Caudate nucleus (tissue), 63 donors: ENCODE measurements at places on chromosomes 3 and 15.

DNA sequence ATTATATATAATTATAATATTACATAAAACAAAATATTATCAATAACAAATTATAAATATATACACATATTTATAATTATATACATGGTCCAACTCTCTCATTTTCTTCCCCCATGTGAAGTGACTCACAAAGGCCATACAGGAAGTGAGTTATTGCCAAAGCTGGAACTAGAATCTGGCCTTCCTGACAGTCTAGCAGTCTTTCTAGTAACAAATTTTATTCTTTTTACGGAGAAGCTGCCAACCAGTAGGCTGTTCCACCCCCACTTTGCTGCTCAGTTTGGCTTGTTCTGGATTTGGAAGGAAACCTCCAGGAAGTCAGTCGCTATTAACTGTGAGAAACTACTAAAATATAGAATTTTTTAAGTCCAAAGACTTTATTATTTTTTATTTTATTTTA is 79.6 kb downstream of the DHX36 start:
- no peak for DNase-seq

GRCh38 chr15:76310475-76311099 is 682 bp downstream of the ETFA start:
- DNase-seq, result no peak

DNA sequence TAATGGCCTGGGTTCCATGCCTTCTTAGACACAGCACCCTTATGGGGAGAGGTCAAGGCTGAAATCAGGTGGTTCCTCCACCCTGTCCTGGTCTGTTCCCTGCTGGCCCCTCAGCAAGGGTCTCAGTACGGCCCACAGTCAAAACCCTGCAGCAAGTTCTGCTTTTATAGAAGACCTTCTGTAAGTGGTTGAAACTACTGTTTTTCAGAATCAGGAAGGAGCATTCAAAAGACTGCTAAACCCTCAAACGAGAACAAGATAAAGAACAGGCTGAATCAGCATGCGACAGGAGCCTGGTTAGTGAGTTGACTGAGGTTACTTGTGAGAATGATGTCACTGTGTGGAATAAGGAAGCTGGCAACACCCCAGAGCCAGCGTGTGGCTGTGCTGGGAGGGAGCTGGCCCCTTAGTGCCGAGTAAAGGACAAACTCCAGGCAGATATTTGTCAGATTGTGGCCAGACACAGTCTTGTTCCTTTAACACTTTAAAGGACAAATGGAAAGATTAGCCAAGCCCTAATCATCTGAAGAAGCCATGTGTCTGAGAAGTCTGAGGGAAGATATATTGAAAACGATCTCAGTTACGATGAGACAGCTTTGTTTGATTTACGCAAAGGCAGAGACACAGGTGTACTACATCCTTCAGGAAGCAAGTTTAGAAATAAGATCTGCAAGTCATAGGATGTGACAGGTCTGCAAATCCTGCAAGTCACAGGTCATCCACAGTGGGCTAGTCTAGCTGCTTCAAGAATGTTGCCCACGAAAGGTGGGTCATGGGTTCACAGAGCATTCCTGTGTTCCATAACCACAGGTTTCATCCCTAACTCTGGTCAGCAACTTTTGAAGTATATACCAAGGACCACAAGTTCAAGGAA is 54.0 kb downstream of the B3GNT5 start:
- DNase-seq, result no peak

GRCh38 chr3:139107424-139108252 is 62.9 kb upstream of the PRR23C start:
- no peak for DNase-seq

DNA sequence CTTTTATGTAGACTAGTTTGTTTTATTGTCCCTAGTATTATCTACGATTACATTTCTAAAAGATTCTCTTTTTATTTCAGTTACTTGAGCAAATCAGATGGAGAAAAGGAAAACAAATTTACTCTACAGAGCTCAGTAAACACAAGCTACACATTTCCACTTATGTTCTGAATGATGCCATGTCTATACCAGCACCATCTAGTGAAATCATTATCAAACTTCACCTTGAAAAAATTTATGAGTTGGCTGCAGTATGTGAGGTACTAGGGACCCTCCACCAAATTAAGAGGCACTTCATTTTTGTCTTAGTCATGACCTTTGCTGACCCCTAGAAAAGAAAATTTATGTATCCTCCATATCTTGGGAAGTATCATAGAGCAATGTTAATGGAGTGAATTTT is 827.4 kb downstream of the SI start:
- no peak for DNase-seq
